T-helper 22 cell (primary cell): ENCODE measurements at places on chromosomes 1 and 21.

DNA sequence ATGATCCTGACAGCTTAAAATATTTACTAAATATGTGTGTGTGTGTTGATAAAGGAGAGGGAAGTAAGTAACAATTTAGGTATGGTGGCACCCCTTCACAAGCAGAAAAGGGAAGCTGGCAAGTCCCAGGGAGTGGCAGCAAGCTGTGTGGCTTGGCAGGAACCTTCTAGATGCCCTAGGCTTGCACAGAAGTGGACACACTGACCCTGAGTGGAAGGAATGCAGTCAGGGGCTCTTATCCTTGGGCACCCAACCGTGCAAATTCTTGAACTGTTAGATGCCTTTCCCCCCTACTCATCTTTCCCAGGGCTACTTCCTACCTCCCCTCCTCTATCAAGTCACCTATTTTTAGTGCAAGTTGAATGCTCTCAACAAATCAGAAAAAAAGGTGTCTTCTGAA, 18.9 kb downstream of the ACP6 start:
- DNase-seq: no peak

- DNase-seq: no peak
These were observed 23.8 kb downstream of the ATP8B2 start for GRCh38 chr1:154349121-154349520.

DNA sequence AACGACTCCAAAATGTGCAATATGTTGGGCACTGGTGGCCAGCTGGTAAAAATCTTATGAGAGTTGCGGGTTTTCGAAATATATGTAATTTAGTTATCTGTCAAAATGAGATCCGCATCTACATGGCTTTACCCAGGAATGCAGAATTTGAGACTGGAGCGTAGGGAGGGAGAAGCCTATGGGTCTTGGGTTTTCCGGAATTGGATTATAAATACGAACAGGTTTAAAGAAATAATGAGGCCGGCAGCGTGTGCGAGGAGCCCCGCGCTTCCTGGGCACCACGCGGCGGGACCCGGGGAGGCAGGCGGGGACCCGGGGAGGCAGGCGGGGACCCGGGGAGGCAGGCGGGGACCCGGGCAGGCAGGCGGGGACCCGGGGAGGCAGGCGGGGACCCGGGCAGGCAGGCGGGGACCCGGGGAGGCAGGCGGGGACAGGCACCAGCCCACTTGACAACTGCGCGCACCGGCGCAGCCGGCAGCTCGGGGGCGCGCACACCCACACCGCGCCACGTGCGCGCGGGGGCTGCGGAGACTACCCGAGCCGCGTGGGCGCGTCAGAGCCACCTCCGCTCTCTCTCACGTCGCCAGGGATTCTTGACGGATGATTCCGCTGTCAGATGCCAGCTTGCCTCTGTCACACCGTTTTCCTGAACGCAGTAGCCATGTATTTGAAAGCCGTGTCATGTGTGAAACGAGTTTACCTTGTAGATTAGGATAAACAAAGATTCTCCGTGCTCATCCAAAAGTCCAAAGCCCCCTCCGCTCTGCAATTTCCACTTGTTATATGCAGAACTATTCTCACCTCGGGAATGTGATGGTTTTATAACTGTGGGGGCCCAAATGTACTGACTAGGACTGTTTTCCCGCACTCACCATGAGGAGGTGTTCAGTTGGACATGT, 54.3 kb upstream of the HNRNPU start:
- peak; percentile 45 for DNase-seq

DNA sequence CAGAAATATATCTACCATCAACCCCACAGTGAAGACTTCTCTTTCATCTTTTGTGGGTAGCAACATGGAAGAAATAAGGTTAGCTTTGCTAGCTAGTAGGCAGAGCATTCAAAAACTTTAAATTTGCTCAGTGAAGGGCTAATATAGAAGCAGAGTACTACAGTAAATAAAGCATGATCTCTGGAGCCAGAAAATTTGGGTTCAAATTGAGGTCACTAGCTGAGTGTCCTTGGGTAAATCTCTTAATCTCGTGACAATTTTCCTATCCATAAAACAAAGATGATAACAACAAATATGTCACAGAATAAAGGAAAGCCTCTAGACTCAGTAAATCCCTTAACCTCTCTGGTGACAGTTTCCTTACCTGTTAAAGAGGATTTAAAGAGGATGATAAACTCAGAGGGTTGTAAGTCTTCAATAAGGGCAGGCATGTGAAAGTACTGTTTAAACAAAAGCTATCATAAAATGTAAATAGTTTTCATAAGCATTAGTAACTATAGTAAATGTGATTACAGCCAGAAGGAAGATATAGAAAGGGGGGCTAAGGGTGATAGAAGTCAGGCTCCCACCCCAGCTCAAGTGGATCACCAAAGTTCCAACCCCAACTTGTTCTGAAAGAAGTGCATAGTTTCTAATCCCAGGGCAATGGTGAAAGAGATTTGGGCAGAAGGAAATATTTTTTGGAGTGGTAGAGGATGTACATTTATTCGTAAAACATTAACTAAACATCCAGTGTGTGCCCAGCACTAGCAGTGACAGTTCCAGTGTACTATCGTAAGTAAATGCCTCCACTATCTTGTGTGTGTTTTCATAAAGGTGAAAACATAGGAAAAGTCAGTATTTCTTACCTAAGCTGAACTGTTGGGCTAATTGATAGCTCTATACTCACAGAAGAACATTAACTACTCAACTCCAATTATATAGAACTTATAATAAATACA, 24.8 kb downstream of the TM2D1 start:
- DNase-seq: no peak

GRCh38 chr1:165858364-165858823, 31.0 kb downstream of the UCK2 start:
- DNase-seq: no peak

DNA sequence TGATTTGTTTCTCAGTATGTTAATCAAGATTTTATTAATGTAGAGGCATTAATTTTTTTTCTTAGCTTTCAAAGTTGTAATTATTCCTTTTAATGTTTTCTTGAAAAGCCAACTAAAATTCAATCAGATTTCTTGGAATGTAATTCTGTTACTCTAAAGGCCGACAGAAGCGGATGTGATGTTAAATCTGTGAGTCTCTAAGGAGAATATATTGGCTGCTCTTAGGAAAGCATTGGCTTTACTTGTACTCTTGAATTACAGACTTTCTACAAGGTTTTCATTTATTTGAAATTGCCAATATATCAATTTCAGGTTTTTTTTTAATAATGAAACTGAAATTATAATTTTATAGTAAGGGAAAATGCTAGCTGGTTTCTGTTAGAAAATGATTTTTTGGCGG, 29.2 kb downstream of the RRP15 start:
- no peak for DNase-seq

DNA sequence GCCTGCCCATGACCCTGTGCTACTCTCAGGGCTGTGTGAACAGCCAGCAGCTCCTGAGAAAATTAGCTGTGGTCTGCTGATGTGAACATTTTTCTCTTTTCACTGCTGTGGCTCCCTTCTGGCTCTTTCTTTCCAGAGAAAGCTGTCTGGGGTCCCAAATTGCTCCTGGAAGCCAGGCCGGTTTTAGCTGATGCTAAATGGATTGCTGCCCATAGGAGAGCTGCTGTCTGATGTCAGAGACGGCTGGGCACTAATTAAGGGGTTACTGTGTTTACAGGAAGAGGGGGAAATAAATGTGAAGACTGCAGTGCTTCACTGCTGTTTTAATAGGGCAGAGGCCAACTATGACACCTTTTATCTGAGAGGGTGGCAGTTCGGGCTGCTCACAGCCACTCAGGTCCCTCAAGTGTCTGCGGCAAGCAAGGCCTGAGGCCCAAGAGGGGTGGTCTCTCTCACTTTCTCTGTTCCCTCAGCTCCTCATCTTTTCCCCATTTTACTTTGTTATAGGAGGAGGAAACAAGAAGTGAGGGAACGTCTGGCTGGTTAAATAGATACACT, 106.0 kb upstream of the GNG12 start:
- no peak for DNase-seq

DNA sequence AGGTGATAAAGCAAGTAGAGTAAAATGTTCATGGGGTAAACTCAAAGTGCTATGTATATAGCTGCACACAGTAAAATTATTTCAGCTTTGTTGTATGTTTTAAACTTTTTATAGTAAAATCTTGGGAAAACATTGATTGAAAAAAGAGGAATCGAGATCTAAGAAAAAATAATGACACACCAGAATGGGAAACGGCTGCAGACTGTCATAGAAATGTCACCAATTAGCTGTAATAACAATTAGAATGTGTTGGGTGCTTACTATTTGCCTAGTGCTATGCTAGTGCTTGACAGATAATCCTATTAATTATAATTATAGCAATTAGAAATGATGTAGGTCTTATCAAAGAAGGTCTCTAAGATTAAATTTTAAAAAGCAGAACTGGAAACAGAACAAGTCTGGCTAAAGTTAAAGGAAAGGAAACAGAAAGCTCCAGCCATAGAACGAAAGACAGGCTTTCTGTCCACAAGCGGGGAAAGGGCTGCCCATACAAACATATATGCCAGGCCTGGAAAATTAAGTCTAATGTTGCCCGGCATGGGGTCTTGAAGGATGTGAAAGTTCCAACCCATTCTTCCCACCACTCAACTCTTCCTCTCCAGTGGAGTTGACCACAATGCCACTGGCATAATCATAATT, 5.0 kb downstream of the PCNX2 start:
- DNase-seq: no peak

DNA sequence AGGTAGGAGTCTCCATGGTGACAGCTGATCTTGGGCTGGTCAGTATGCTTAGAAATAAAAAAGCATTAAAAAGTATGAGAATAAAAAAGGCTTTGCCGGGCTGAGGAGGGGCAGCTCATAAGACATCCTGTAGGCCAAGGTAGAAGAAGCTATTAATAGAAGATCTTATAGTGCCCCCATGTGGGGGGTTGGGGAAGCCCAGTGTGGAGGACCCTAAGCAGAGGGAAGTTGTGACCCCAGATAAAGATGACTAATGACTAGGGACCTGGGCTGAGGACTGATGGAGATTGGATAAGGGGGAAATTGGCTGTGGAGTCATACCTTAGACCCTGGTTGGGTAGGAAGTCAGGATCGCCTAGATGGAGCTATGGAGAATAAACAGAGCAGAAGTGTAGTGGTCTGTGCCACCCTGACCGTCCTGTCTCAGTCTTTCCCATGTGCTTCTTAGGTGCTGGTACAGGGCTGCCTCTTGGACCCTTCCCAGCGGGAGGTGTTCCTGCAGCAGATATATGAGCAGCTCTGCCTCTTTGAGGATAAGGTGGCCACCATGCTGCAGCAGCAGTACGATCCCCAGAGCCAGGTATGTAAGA, 25.0 kb downstream of the SZT2 start:
- peak; percentile 21 for DNase-seq

- no peak for DNase-seq
These were observed 4.8 kb upstream of the PCBP3 start for GRCh38 chr21:45638707-45639106.
